ENCODE measurements at places on chromosomes 1 and 21. TPM values are rescaled to one million over a fixed set of nuclear protein-coding genes. Genes with fewer than 3 reads are reported as not detected.
A peak's percentile ranks its signal among the peaks of the same experiment; 100 is the strongest.

Gene TMEM51
- polyA plus RNA-seq, result 0.62 TPM

DNA sequence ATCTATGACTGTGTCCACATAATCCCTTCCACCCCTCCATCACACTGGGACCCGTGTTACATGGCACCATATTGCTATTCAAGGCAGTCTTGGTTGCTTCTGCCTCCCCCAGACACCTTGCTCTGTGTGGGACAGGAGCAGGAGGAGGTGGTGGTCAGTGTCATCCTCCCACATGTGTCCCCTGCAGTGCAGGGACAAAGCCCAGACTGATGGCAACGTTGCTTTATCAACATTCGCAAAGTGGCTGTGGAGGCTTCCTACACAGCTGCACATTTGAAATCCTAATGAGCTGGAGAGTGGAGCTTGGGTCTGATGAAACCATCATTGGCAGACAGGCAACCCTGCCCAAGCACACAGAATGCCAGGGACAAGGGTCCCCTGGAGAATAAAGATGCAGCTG is 26.2 kb downstream of the TRIM67 start:
- no peak for DNase-seq

- no peak for DNase-seq
Measured at GRCh38 chr21:31450980-31451379, 106.9 kb upstream of the TIAM1 start.

Gene RAB3GAP2
- polyA plus RNA-seq, result 14.5 TPM

Gene EIF2D
- 31.2 TPM for polyA plus RNA-seq

Gene HEYL
- not detected for polyA plus RNA-seq

GRCh38 chr1:208312706-208313105 is 68.5 kb upstream of the PLXNA2 start:
- no peak for DNase-seq

Gene MRPS6
- 83.5 TPM for polyA plus RNA-seq

DNA sequence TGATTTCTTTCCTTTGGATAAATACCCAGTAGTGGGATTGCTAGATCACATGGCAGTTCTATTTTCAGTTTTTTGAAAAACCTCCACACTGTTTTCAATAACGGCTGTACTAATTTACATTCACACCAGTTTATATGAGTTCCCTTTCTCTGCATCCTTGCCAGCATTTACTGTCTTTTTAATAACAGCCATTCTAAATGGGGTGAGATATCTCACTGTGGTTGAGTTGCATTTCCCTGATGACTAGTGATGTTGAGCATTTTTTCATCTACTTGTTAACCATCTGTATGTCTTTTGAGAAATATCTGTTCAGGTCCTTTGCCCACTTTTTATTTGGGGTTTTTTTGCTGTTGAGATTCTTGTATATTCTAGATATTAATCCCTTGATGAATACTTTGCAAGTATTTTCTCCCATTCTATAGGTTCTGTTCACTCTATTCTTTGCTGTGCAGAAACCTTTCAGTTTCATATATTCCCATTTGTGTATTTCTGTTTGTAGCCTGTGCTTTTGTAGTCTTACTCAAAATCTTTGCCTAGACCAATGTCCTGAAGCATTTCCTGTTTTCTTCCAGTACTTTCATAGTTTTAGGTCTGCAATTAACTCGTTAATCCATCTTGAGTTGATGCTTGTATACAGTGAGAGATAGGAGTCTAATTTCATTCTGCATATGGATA is 7.3 kb downstream of the HENMT1 start:
- peak; percentile 11 for DNase-seq

DNA sequence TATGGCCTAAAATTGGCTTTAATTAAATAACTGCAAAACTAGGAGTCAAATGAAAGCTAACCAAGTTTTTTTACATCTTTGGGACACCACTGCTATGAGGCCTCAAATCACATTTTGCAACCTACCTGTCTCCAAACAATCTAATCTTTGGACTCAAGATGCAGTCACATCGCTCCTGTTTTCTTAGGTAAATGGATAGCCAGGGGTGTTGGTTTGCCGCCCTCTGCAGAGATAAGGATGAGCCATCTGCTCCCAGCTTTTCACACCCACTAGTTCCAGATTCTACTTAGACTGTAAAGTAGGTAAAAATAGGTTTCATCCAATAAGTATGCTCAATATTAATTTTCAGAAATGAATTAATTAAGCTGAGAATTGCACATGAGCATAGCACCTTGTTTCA is 456.5 kb downstream of the KIF26B start:
- DNase-seq, result no peak

- no peak for DNase-seq
Measured at GRCh38 chr1:206787891-206788290, 15.6 kb upstream of the IL10 start.

GRCh38 chr1:248695451-248696132 is 7.0 kb downstream of the OR14I1 start:
- peak; percentile 49 for DNase-seq

Gene PRCC
- 57.0 TPM for polyA plus RNA-seq

Gene FOXD2
- 0.15 TPM for polyA plus RNA-seq

DNA sequence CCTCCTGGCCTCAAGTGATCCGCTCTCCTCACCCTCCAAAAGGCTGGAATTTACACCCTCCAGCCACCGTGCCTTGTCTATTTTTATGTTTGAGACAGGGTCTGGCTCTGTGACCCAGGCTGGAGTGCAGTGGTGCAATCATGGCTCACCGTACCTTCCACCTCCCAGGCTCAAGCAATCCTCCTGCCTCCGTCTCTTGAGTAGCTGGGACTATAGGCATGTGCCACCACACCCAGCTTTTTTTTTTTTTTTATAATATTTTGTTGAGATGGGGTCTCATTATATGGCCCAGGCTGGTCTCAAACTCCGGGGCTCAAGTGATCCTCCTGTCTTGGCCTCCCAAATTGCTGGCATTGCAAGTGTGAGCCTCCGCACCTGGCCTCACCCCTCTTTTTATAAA is 38.8 kb downstream of the TRPM2 start:
- DNase-seq, result no peak

- peak; percentile 72 for DNase-seq
Measured at GRCh38 chr1:200795156-200795555, 56.5 kb downstream of the CAMSAP2 start.

Gene SPATA1
- polyA plus RNA-seq, result 0.68 TPM

GRCh38 chr1:229691362-229691761 is 65.3 kb downstream of the URB2 start:
- DNase-seq, result no peak

DNA sequence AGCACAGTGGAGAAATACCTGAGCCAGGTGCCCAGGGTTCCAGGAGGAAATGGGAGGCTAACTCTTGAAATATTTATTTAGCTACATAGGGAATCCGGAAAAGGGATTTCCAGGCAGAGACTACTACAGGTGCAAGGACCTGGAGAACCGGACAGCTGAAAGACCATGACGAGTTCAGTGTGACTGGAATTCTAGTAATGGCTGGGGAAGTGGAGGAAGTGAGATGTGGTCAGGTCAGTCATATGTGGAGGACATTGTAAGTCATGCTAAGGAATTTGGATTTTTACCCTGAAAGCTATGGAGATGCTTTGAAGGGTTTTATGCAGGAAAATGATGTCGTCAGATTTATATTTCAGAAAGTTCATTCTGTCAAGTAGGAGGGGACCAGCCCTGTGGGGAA is 1.8 kb downstream of the CAP1 start:
- peak; percentile 56 for DNase-seq

GRCh38 chr1:182656842-182657397 is 27.5 kb downstream of the RGS8 start:
- no peak for DNase-seq

GRCh38 chr1:115596080-115596780 is 45.5 kb upstream of the VANGL1 start:
- DNase-seq, result peak; percentile 35

Gene PTGFR
- 7.8 TPM for polyA plus RNA-seq

DNA sequence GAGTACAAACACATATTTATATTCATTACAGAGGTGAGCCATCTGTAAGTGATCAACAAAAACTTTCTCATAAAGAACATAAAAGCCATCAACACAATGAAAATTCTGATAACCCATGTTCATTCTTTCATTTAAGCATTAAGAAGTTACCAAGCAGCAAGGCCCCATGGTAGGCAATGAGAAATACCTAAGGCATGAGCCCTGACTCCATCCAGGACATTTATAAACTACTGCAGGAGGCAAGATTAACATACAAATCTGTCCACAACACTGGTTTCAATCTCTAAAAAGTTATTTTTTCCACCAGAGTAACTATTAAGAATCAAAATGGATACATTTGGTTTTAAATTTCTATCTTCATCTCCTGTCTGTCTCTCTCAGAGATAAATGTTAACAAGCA is 76.1 kb downstream of the SIPA1L2 start:
- peak; percentile 61 for DNase-seq

DNA sequence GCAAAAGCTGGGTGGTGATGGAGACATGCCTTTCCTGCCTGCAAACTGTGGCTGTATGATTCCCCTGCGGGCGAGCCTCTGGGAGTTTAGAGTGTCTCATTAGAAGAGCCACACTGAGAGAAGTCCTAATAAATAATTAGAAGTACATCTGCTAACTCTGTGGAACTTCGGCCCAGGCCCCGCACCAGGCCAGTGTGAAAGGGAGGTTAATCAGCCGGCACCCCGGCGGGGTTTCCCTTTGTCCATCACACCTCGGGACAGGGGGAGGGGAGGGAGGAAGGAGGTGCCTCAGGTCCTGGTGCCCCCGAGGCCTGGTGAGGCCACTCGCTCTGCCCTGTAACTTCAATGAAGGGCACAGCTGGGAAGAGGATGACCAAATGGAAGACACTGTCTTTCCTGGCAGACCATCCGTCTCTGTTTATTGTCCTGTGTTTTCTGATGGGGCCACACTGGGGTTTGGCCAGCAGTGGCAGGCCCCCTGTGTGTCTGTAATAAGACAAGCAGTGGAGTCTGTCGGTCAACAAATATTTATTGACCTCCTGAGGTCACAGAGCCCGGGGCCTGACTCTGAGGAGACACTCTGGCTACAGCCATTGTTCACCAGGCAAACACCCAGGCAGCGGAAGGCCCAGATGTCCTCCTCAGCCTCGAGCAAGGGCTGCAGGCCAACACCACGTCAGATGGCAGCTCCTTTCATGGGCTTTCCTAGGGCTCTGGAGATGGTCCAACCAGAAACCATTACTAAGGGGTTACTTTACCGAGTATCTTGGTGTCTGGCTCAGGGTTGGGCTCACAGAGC is 267.5 kb upstream of the RAB4A start:
- DNase-seq, result no peak

DNA sequence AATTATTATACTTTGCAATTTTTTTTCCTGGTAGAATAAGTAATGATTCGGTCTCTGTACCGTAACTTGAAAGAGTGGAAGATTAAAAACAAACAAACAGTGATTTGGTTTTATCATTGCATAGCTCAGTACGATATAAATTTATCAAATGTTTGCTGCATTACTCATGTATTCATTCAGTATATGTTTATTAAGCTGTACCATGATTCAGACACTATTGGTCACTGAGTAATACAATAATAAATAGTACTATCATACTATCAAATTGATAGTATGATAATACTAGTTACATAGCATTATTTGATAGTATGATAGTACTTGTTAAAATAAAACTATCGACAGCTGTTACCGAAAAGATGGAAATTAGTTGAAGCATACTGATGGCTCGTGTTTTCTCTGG is 12.1 kb downstream of the CENPF start:
- peak; percentile 34 for DNase-seq

DNA sequence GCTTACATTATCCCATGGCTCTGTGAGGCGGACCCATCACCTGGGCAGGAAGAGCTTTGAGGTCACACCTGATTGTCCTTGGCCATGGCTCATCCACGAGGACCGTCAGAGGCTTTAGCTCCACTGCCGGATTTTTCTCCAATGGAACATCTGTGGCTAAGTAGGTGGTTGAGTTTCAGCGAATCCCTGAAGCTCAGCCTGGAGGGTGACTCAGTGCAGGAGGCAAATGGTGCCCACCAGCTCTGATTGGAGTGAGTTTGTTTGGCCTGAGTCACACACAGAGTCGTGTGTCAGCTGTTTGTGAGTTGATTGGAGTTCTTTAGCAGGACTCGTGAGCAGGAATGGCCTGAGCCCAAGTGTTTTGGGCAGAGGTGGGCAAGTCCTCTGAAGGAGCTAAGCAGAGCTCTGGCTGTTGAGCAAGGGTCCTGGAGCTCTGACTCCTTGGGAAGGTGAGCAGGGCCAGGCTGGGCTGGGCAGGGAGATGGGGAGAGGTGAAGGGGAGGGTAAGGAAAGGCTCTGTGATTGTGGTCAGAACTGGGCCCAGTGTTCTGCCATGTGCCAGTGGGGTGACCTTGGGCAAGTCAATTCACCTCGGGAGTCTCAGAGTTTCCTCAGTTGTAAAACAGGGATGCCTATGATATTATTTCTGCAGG is 2.0 kb downstream of the SLC6A17 start:
- peak; percentile 90 for DNase-seq

Gene MANEAL
- polyA plus RNA-seq, result not detected

DNA sequence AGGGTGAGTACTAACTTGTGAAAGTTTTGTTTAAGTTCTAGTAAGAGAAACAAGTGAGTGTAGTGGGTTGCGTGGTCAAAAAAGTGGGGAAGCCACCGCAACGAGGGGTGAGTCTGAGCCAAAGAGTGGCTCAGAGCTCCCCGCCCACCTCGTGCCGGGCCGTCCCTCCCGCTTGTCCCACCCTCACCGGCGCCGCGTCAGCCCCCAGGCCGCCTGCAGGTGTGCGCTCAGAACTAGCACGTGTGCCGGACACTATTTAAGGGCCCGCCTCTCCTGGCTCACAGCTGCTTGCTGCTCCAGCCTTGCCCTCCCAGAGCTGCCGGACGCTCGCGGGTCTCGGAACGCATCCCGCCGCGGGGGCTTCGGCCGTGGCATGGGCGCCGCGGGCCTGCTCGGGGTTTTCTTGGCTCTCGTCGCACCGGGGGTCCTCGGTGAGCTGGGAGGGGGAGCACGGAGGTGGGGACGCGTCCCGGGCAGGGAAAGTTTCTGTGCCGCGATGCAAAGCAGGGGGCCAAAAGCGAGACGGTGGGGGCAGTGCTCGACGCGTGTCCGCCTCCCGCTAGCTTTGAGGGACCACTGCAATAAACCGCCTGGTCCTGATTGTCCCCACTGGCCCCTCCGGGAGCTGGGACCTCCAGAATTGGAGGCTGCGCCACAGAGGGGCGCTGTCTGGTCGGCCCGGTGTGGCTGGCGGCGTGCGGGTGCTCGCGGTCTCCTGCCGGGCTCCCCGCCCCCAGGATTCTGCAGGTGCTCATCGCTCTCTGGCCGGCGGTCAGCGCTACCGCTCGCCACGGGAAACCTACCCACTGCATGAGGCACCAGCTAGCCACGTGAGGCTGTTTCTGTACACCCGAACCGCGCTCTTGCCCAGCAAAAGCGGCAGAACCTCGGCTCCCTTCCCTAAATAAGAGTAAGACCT is at the start of gene CR2:
CR2 (plus strand) TSS at position 283 of the 919 bp plus-strand sequence; CDS start at position 374, 91 bp downstream.
- DNase-seq, result peak; percentile 22

Gene ZNF281
- 39.1 TPM for polyA plus RNA-seq

GRCh38 chr1:185319139-185319475 is 2.1 kb upstream of the IVNS1ABP start:
- DNase-seq, result no peak

Gene MTARC2
- 4.8 TPM for polyA plus RNA-seq
